Upper lobe of right lung (tissue), 1 donor: ENCODE measurements at places on chromosomes 1 and 21.
A peak's percentile ranks its signal among the peaks of the same experiment; 100 is the strongest.

- H3K27me3 ChIP-seq: no peaks in the 10 kb centered on the region
- no peak for DNase-seq
- no peak overlapping the region for H3K27ac ChIP-seq
- peaks cover 30% of the 10 kb centered on the region for H3K4me1 ChIP-seq
- H3K36me3 ChIP-seq: no peaks in the 10 kb centered on the region
These were observed 501.4 kb upstream of the USP24 start for GRCh38 chr1:55716610-55717009.

- H3K27me3 ChIP-seq: no peaks in the 10 kb centered on the region
- no peaks in the 10 kb centered on the region for H3K4me1 ChIP-seq
These were observed 38.9 kb downstream of the RTCA start for GRCh38 chr1:100304921-100305320.

DNA sequence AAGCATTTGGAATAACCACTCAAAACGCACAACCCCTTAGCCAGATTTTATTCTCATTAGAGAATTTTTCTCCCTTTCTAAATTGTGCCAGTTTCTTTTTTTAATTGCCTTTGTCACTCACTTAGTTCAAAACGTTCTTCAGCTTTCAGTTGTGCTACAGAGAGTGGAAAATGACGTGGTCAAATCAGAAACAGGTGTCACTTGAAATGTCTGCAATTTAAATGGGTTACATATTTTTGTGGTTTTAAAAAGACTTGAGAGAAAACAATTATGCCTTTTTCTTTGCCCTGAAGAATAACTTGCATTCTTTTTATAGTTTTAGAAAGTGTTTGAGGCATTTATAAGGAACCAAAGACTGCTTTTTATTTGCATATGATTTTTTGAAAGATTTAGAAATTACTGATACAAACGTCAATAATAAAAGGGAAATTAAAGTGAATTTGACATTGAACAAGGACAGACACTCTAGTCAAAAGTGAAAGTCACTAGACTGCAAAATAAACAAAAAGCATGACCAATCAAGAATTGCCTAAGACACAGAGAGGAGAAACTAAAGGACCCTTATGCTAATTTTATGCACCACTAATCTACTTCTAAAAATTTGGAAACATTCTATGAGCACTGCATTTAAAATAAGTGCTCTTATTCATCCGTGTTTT, 191.0 kb downstream of the TPR start:
- no peak for DNase-seq
- H3K4me3 ChIP-seq: peak overlapping the region; percentile 6
- H3K27me3 ChIP-seq: no peaks in the 10 kb centered on the region
- peak overlapping the region; percentile 20 for H3K27ac ChIP-seq
- peaks cover 4% of the 10 kb centered on the region for H3K4me1 ChIP-seq

DNA sequence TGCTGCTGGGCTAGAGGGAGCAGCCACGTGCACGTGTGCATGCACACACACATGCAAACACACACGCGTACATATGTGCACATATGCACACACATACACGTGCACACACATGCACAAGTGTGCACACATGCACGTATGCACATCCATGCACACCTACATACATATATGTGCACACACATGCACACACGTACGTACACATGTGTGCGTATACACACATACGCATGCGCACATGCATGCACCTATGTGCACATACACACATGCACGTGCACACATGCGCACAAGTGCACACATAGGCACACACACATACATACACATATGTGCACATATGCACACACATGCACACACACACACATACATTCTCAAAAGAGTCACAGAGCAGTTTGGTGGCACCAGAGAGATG, 85.9 kb upstream of the SLC25A33 start:
- no peaks in the 10 kb centered on the region for H3K36me3 ChIP-seq
- H3K4me3 ChIP-seq: no peak overlapping the region
- DNase-seq: no peak
- peaks cover 3% of the 10 kb centered on the region for H3K4me1 ChIP-seq
